SJCRH30 (cell line): ENCODE measurements at places on chromosomes 2 and 18.

DNA sequence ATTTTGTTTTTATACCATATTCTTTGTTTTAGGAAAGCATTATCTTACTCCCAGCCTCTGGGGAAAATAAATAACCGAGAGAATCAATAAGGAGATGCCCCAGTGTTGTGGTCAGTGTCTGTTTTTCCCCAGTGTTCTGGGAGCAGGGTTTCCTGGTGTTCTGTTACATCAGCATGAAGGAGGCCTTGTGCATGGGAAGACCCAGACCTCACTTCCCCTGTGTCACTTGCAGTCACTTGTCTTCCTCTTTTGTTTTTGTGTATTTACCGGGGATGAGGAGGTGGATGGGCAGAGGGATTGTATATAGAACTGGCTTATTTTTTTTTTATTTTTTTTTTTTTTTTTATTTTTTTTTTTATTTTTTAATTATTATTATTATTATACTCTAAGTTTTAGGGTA lies 45.0 kb upstream of the MGAT5 start:
- DNase-seq: no peak

DNA sequence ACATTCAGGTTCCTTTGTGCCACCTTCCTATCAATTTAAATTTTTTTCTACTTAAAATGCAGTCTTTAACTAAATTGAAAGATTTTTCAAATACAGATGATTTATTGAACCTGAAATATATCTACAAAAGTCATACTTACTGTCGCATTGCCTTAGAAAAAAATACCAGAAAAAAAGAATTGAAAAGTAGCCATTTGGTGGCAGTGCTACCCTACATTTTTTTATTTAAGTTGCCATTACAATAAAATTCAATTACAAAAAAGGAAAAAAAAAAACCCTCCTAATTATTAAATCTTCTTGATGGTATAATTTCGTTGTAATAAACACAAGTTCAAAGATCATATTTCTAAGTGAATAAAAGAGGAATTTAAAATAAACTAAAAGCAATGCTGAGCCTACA lies 43.4 kb downstream of the DSC3 start:
- no peak for DNase-seq

GRCh38 chr2:60474301-60474700 lies 79.2 kb downstream of the BCL11A start:
- no peak for DNase-seq

DNA sequence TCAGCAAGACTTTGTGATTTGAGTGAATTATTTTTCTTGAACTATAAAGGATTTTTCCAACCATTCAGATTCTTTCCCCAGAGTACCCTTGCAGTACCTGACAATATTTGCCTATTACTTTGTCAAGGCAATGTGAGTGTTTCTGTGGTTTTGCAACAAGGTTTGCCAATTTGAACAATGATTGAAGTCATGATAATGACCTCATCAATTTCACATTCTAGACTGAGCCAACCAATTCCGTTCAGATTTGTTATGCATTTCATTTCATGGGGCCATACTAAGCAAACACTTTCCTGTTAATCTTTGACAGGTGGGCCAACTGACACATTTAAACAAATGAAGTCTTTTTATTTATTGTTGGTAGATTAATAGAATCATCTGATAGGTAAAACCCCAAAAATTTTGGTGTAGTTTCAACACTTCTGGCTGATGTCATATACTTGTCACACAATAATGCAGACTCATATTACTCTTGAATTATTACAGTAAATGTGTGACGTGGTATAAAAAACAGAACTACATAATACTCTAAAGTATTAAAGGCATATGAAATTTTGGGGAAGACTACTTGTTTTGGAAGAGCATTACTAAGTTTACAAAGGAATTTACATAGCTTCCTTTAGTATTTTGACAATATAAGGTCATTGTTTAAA lies 526.4 kb downstream of the DPP10 start:
- DNase-seq: peak; percentile 1

DNA sequence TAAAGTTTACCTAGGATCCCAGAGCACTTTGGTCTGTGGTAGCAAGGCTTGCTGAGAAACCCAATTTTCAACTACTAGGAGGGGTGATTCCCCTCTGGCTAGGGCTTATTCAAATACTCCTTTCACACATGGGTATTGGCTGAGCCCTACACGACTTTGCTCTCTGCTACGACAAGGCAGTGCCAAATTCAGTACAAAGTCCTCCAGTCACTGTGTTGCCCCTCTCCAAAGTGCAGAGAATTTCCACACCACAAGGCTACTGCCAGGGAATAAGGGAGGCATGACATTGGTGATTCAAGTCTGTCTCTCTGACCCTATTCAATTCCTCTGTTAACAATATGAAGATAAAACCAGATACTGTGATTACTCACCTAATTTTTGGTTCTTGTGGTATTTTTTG lies 38.9 kb downstream of the SYT4 start:
- DNase-seq: no peak

- DNase-seq: no peak
These were observed 54.7 kb upstream of the TGFA start for GRCh38 chr2:70608373-70608772.

DNA sequence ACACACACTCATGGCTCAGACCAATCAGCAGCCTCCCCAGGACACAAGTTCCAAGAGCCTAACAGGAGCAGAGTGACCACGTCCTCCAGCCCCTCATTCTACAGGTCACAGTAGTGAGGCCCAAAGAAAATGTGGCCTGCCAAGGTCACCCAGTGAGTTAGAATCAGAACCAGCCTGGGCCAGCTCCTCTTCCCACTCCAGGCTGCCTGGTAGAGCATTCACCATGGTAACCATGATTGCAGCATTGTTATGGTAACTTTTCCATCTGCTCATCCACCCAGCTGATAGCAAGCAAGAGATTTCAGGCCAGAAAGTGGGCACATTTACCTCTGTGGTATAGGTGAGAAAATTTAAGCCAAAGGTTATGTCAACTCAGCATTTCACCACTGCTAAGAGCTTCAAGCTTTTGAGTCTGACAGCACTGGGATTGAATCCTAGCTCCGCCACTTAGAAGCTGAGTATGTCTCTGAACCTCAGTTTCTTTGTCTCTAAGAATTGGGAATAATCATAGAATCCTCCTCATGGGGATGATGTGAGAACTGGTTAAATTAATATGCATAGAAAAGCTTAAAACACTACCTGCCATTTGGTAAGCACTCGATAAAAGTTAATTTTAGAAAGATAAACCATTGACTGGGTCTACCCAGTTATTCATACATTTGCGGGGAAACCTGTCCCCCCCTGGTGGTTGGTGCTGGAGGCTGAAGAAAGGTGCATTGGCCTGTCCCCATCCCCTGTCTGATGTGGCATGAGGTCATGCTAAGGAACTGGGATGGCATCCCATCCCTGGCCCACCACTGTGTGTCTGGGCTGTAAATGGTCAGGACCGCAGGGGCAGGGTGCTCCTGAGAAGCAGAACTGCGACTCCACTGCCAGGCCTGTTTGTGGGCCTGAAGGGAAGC lies 181.5 kb downstream of the KLHL29 start:
- peak; percentile 56 for DNase-seq

DNA sequence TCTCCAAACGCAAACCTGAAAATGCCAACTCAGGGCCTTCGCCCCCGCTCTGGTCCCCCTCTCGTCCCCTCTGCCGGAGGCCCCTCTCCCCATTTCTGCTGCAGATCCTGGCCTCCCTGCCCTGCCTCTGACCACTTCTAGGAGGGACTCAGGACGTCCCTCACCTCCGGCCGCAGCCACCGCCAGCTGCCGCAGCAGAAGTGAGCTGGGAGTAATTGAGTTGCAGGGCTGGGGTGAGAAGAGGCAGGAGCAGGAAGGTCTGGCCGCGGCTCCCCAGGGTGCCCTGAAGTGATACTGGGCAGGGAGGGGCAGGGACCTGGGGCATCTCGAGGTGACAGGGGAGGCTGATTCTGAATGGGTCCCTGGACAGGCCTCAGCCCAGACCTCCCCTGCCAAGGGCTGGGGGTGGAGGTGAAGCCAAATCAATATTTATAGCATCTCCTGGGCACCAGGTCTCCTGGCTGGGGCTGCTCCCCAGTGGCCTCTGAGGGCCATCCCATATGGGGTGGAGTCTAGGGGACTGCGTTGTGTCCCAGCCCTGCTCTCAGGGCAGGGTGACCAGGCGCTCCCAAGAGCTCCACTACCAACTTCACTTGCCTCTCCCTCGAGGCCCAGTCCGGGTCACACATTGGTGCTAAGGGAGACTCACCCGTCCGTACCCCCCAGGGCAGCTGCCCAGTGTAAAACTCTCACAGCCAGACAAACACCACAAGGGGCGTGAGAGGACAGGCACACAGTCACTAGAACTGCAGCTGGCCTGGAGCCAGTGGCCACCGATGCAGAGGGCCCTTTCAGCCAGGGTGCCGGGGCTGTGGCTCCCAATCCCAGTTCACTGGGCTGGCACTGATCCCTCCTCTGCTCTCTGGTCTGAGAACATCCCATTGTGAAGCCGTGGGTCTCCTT lies 33.0 kb downstream of the KCNIP3 start:
- peak; percentile 27 for DNase-seq

DNA sequence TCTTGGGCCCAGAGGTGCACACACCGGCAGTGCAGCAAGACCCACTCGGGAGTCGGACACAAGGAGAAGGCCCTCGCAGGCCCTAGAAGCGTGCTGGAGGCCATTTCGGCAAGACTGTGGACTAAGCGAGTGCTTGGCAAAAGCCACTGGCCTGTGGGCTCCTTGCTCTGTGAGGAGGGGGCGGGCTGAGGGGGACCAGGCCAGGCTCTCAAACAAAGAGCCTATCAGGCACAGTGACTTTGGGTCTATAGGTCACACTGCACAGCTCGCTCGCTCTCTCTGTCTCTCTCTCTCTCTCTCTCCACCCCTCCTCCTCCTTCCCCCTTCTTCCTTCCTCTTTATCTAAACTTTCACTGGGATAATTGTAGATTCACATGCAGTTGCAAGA lies 23.6 kb upstream of the ZCCHC2 start:
- DNase-seq: no peak

- no peak for DNase-seq
These were observed 62.6 kb upstream of the TMEM177 start for GRCh38 chr2:119616421-119616820.

- no peak for DNase-seq
These were observed 348.9 kb downstream of the OSR1 start for GRCh38 chr2:19009510-19009909.

DNA sequence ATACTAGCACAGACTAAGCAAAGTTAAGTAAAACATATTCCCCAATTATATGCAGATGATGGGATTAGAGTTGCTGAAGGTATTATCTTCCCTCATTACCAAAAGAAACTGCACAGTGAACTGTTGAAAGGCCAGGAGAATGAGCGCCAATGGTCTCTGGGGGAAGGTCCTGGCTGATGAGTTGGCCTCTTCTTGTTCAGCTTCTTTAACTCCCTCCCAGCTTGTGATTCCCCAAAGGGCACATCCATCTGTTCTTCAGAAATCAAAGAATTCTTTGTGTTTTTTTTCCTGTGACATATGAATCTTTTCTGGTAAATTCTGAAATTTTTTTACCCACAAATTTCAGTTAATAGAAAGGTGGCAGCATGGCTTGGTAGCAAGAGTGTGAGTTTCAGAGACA lies 667.6 kb downstream of the CNTNAP5 start:
- DNase-seq: no peak

- no peak for DNase-seq
These were observed 42.9 kb upstream of the CABYR start for GRCh38 chr18:24095976-24096375.

DNA sequence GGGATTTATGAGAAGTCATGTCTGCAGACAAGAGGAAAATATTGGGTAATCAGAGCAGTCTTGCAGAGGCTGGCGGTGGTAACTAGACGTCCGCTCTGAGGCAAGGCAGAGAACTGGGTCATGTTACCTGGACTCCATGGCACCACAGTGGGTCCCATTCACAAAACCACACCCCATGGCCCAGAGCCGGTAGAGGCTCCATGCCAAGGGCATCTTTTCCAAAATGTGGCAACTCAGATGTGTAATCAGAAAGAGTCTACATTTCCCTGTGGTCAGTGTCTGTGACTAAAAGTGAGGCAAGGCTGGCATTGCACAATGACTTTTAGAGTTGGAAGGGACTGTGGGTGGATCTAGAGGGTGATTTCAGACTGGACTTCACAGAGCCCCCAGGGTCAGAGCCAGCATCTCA lies 113.1 kb downstream of the MREG start:
- DNase-seq: no peak

- DNase-seq: no peak
These were observed 19.9 kb downstream of the MBOAT2 start for GRCh38 chr2:8983571-8983970.

DNA sequence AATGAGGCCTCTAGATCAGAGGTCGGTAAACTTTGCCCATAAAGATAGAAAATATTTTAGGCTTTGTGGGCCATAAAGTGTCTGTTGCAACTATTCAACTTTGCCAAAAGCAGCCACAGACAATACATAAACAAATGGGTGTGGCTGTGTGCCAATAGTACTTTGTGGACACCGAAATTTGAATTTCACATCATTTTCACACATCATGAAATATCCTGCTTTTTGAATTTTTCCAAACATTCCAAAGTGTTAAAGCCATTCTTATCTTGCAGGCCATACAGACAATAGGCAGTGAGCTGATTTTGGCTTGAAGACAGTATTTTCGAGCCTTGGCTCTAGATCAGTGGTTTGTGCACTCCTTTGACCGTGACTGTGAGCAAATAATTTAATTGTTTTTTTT lies 51.1 kb upstream of the EPC2 start:
- DNase-seq: no peak

- DNase-seq: peak; percentile 84
These were observed 92.7 kb downstream of the COPS8 start for GRCh38 chr2:237178396-237178795.

DNA sequence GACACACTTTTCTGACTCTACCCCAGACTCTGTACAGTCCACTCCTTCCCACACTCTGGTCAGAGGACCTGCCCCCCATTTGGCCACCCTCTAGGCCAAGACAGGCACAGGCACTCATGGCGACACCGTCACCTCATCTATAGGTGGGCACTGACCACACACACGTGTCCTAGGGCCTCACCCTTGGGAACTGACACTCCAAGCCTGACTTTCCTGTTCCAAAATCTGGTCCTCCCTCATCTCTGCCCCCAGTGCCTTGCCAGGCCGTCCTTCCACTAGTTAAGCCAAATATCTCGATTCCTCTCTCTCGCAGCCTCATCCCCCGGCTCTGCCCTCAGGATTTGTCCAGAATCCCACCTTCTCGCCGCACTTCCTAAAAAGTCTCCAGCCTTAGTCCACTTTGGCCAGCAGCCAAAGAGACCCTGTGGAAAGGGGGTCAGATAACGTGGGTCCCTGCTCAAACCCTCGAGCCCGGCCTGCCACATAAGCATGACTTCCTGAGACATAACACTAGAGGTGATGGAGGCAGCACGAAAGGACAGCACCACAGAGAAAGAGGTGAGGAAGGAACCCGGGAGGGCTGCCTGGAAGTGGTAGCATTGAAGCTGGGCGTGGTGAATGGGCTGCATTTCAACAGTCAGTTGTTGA lies 105.8 kb upstream of the OTOS start:
- no peak for DNase-seq

GRCh38 chr2:137566387-137566786 lies 397.9 kb upstream of the HNMT start:
- DNase-seq: no peak
